ENCODE measurements at places on chromosomes 3 and 15.

DNA sequence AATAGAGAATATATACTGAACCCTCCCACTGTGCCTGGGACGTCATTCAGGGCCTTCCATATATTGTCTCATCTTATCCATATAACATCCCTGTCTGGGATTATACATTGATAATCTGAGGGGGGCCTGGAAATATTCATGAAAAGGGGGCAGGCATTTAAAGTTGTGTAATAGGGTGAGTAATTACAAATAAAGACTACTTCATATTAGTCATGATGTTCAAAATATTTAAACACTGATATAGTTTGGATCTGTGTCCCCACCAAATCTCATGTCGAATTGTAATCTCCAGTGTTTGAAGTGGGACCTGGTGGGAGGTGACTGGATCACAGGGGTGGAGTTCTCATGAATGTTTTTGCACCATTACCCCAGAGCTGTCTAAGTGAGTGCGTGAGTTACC lies 97.8 kb downstream of the AQP9 start:
- no peak for DNase-seq

- DNase-seq, result peak; percentile 14
Observed at GRCh38 chr3:47799733-47800132, 3.2 kb upstream of the DHX30 start.

- DNase-seq, result no peak
Observed at GRCh38 chr15:91426412-91426811, 326.4 kb downstream of the SV2B start.

DNA sequence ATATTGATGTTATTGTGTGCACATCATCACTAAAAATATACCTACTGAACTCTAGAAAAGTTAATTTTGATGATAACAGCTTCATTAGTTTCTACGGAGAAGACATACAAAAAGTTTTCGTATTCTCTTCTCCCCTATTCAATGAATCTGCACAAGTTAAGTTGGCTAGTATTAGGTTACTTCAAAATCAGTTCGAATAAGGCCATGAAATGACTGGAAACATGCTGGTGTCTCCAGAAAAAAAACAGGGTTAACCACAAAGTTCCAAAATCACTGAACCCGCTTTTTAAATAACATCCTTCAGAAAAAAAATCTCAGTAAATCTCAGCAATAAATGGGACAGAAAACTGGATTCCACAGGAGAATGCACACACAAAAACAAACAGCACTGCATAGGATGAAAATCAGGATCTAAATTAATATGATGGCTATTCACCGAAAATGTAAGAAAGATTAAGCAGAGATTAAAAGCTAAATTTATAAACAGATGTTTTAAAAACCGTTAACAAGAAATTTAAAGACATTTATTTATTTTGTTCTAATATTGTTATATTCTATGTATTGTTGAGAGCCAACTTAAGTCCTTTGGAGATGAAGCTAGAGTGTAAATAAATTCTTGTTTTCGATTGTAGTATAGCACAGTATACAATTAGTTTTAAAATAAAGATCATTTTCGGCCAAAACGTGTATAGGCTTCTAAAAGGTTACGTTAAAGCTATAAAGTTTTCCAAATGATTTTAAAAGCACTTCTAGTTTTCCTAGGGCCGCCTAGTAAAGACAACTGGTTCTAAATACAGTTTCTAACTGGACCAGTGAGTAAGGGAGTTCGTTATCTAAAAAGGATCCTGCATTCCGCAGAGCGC lies 1.0 kb downstream of the IGSF11 start:
- no peak for DNase-seq
